Inflammatory macrophage treated with lipopolysaccharide for 1 hour (primary cell): ENCODE measurements at places on chromosomes 2 and 18.

GRCh38 chr2:166343467-166343866 lies 32.3 kb downstream of the SCN9A start:
- no peak for DNase-seq

DNA sequence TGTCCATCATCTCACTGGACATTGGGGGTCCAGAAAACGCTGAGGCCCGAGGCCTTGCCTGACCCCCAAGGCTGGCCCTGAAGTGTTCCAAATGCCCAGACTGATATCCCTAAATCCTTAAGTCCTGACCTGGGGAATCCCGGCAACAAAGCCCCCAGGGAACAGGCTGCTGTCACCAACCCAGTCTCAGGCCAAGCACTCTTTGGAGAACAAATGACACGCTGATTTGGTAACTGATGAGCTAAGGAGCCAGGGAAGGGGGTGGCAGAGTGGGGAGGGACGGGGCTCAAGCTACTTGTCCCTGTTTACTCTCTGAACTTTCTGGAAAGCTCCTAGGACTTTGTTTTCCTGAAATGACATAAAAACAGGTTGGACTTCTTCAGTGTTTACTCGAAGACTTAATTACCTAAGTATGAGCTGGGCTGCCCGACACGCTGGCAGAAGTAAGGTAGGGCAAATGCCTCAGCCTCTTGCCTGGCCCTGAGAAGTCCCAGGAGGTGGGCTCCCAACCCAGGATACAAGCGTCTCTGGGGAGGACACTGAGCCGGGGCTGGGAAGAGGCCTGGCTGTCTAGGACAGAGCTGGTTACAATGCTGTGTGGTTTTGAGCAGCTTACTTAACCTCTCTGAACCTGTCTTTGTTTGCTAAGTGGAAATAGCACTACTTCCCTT lies 105.5 kb upstream of the GLI2 start:
- DNase-seq, result no peak

- DNase-seq, result no peak
Measured at GRCh38 chr2:58215429-58215828, 25.7 kb downstream of the FANCL start.

DNA sequence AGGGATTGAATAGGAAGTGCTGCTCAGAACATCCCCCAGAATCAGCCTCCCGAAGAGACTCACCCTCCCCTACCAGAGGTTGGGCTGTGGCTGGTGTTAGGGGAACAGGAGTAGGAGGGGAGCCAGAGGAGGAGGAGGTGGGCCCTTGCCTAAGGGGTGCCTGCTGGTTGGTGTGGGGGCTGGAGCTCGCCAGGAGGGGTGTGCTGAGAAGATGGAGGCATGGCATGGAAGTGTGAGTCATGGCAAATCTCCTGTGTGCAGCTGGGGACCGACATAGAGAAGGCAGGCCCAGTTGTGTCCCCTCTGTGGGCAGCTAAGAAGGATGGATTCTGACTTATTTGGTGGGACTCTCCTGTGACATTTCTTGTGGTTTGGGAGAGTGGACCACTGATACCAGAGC lies 73.7 kb downstream of the DGKD start:
- no peak for DNase-seq
